ENCODE measurements at places on chromosomes 4 and X.

DNA sequence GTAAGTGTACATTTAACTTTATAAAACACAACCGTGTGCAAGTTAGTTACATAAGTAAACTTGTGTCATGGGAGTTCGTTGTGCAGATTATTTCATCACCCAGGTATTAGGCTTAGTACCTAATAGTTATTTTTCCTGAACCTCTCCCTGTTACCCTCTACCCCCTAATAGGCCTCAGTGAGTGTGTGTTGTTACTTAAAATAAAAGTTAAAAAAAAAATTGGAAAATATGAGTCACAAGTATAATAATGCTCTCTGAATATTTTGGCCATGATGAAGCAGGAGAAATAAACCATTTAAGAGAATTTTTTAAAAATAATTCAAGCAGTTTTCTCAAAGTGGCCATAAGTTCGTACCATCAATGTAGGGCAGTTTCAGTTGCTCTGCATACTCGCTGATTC, 105.1 kb upstream of the GRID2 start:
- no peak for DNase-seq

GRCh38 chr4:6054162-6054922, 36.1 kb upstream of the C4orf50 start:
- DNase-seq = no peak

DNA sequence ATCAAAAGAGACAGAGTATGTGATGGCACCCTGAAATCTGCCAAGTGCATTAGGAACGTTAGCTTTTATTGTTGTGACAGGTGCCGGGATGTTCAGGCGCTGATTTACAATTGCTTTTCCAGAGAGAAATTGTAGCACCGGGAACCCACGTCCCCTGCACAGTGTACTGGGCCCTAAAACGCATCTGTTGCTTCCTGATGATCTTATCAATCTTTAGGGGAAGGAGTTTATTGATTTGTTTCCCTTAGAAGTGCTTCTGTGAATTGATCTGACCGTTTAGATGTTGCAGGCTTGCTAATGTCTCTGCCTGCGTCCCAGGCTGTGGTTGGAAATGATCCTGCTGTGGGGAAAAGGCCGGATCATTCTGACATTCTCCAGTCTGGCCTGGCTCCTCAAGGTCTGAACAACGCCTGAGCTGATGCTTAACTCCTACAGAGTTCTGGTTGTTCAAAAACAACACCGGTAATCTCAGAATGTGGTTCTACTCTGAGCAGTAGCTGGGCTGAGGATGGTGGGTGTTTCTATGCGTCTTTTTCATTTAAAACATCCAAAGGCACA, 16.9 kb downstream of the PHOX2B start:
- DNase-seq = no peak

DNA sequence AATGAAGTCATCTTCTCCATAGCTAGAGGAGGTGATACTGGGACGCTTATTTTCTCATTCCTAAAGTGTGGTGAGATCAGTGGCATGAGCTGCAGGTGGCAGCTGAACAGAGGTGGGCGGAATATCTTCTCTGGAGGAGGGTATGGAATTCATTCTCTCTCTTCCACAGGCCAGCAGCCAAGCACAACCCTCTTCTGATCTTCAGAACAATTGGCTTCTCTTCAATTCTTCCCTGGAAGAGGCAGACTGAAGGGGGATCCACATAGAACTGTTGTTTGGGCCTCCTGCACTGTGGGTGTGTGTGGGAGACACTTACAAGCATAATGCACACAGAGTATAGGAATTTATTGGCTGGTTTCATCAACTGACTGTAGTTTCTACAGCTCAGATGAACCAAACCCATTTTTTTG, 180.4 kb upstream of the RASGEF1B start:
- DNase-seq = no peak

DNA sequence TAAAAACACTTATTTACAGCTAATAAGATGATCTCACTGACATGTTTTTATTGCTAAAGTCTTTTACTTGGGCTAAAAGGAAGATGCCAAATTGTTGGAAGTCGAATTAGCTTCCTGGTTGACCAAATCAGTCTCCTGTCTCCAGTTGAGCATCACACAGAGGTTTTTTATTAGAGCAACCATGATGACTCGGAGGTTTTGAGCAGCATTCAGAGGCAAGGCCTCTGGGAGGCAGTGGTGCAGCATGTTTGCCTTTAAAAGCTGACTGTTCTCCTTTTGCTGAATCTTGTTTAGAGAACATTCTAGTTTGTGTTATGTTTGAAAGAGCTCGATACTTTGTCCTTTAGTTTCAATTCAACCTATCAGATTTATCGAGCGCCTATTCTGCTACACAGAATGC, 2.1 kb downstream of the UCHL1 start:
- no peak for DNase-seq

DNA sequence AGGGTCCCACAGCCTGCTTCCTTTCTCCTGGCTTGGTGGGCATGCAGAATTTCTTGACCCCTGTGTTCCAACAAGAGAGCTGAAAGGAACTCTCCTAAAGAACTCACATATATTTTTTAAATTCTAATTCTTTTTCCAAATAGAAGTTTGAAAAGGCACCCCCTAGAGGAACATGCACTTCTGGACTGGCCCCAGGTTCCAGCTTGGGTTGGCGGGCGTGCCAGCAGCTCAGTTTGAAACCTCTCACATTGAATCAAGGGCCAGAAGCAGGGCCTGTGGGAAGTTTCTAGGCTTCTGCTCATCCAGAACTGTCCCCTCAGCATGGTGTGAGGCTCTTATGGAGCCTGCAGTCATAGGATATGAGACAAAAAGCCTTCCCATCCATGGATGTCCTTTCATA, 132.6 kb downstream of the ATG4A start:
- DNase-seq = no peak

DNA sequence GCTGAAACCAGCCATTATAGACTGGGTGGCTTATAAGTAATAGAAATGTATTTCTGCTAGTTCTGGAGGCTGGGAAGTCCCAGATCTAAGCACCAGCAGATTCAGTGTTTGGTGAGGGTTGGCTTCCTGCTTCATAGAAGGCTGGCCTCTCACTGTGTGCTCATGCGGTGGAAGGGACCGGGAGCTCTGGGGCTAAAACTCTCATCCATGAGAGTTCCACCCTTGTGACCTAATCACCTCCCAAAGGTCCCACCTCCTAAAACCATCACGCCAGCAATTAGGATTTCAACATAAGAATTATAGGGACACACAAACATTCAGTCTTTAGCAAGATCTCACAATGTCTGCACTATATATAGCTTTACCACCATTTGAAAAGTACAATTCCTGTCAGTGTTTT, 215.2 kb downstream of the CBR4 start:
- no peak for DNase-seq

- no peak for DNase-seq
Observed at GRCh38 chr4:124015766-124016165, 619.2 kb downstream of the SPRY1 start.

DNA sequence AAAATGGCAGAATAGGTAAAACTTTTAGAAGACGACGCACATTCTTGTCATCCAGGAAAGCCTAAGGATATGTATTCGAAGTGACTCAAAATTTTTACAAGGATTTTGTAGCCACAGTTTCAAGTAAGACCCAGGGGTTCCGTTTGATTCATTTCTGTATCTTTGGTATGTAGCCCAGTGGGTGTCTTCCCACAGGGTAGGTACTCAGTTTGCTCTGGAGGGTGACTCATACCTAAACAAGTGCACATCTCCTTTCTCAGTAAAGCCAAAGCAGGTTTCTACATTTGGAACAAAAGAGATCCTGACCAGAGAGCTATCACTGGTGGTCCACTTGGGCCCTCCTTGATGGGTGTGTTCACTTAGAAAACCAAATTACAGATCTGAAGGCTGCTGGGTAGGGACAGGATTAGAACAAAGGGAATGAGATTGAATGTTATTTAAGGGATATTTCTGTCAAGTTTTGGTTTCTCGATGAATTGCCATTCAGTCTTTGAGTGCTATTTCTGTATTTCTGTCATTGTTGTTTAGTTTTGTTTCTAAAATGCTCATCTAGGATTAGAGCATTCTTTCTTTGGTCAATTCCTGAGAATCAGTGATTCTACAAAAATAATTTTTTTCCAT, 56.1 kb downstream of the PLS3 start:
- no peak for DNase-seq

DNA sequence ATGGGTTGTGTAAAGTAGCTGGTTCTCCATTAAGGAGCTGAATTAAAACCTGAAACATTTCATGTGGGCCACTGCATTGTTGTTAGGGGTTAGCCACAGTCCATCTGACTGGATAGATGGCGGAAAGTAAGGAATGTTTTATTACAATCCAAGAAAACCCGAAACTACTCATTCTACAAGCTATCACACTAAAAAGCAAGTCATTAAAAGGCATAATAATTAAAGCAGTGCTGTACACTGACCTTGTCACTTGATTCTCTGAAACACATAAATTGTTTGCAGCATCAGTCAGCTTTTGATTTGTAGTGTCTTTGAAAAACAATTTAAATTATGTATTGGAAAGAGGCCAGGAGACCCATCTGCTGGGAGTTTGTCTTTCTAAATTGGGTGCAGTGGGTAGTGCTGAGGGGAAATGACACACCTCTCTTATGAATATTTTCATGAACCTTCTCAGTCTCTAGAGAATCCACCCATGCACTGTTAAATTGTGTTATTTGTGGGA, 75.7 kb upstream of the ANK2 start:
- no peak for DNase-seq
